ENCODE measurements at places on chromosomes 1 and 21. TPM values are rescaled to one million over a fixed set of nuclear protein-coding genes. Genes with fewer than 3 reads are reported as not detected.

Gene CD244
- total RNA-seq: 0.35 TPM

Gene PLA2G2A
- 0.36 TPM for total RNA-seq

Gene CD52
- 291 TPM for total RNA-seq

Gene SMIM1
- 0.53 TPM for total RNA-seq

Gene SLAMF9
- total RNA-seq: not detected

Gene OVAAL
- not detected for total RNA-seq

Gene CACNA1E
- total RNA-seq: 22.0 TPM

Gene LAMB3
- 0.31 TPM for total RNA-seq

Gene KCNJ15
- 0.46 TPM for total RNA-seq

Gene HENMT1
- total RNA-seq: 8.3 TPM

Gene ACTN2
- not detected for total RNA-seq

DNA sequence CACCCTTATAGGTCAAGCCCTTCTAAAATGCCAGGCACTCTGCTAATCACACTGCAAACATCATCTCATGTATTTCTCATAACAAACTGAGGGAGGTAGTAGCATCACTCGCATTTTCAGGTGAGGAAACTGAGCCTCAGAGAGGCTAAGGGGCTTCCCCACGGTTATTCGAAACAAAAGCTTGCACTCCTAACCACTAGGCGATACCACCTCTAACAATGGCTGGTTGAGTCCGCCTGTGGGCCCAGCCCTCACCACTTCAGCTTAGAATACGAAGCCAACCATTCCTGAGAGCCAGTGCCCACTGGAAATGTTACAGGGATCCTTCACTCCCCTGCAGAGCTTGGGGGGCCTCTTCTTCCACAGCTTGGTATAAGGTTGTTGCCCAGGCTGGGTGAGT is 65.3 kb upstream of the TENT5C start:
- no peaks in the 10 kb centered on the region for H3K27me3 ChIP-seq
- no peak for DNase-seq
- no peaks in the 10 kb centered on the region for H3K4me1 ChIP-seq
- H3K36me3 ChIP-seq: no peaks in the 10 kb centered on the region
- no peak overlapping the region for H3K27ac ChIP-seq

DNA sequence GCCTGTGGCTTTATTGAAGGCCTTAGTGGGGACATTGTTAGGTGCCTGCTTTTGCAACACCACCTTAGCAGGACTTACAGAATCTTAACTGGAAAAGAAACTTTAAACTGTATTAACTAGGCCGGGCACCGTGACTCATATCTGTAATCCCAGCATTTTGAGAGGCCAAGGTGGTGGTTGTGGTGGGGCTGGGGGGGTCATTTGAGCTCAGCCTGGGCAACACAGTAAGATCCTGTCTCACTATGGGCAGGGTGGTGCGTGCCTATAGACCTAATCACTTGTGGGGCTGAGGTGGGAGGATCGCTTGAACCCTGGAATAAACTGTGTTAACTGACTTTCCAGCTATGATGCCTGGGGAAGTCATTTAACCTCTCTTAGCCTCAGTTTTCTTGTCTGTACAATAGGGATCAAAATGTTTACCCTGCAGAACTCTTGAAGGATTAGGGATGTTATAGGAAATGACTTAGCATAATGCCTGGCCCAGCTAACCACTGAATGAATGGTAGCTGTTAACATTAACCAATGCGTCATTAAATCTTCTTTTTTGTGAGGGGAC is 39.5 kb downstream of the IER5 start:
- peak overlapping the region; percentile 63 for H3K4me3 ChIP-seq
- peaks cover 70% of the 10 kb centered on the region for H3K4me1 ChIP-seq
- no peak for DNase-seq
- no peaks in the 10 kb centered on the region for H3K36me3 ChIP-seq
- no peaks in the 10 kb centered on the region for H3K27me3 ChIP-seq
- peak overlapping the region; percentile 92 for H3K27ac ChIP-seq

DNA sequence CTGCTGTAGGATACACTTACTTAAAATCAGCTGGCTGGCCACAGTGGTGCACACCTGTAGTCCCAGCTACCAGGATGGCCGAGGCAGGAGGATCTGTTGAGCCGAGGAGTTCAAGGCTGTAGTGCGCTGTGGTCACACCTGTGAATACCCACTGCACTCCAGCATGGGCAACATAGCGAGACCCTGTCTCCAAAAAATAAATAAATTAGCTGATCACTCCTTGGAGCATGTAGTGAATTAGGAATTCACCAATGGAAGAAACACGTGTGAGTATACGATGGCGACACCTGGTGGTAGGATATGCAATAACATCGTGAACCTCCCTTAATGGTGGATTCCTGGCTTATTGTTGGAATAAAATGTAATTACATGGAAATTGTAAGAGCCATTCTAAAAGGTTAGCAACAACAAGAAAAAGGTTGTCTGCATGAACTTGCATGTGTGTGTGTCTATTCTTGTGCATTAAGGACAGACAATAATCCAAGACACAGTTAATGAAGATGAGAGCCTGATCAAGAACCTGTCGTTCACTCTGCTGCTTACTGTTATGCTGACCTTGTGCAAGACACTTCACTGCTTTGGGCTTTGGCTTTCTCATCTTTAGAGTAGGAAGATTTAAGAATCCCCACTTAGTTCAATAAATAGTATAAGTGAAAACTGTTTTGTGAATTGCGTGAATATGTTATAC is 38.6 kb upstream of the COX20 start:
- DNase-seq: no peak
- H3K4me1 ChIP-seq: no peaks in the 10 kb centered on the region
- H3K27me3 ChIP-seq: no peaks in the 10 kb centered on the region

- H3K4me1 ChIP-seq: no peaks in the 10 kb centered on the region
- H3K27ac ChIP-seq: no peak overlapping the region
- no peaks in the 10 kb centered on the region for H3K36me3 ChIP-seq
- DNase-seq: no peak
These were observed 605.3 kb upstream of the NR5A2 start for GRCh38 chr1:199422206-199422605.

- H3K36me3 ChIP-seq: no peaks in the 10 kb centered on the region
- no peak for DNase-seq
- no peaks in the 10 kb centered on the region for H3K4me1 ChIP-seq
- H3K4me3 ChIP-seq: no peak overlapping the region
- no peaks in the 10 kb centered on the region for H3K27me3 ChIP-seq
These were observed 50.2 kb upstream of the LRP8 start for GRCh38 chr1:53378061-53378460.

DNA sequence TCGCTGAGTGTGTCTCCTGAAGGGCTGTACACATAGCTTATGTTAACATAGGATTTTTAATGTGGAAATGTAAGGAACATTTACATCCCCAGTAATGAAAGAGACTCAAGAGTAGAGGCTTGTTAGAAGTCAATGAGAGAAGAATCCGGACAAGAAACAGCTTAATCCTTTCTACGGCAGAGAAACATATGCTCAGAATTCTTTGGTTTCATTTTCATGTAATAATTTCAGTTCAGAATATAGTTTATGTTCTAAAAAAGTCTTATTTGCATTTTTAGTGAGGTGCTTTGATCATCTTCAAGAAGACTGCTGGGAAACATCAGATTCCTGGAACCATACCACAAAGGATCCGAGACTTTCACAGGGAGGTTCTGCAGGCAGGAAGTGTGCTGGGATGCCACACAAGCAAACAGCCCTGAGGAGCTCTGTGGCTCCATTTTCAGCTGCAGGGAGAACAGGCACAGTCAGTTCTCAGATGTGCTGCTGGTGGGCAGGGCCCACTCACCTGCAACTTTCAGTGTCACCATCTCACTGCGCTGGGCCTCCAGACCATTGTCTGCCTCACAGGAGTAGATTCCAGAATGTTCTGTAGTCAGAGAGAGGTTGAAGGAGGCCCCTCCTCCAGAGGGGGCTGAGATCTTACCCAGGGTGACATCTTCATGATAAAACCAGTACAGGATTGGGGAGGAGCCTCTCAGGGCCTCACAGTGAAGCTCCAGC is 28.4 kb downstream of the FCRL5 start:
- H3K36me3 ChIP-seq: no peaks in the 10 kb centered on the region
- peak; percentile 40 for DNase-seq
- H3K27me3 ChIP-seq: no peaks in the 10 kb centered on the region
- H3K4me3 ChIP-seq: no peak overlapping the region
- peak overlapping the region; percentile 63 for H3K27ac ChIP-seq

DNA sequence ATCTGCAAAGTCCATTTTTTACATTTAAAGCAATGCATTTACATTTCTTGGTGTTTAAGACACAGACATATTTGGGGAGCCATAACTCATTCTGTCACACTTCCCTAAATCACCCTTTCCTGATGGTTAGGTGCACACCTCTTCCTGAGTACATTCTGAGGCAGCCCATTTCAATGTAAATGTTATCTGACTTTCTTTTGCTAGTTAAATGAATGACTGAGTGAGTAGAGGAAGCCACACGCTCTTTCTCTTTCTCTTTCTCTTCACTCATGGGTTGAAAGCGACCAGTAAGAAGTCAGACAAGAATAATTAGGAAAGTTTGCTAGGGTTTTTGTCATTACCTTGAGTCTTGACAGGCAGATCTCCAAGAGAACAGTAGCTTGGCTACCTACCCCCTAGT is 143.1 kb downstream of the S1PR1 start:
- peaks cover 5% of the 10 kb centered on the region for H3K36me3 ChIP-seq
- no peaks in the 10 kb centered on the region for H3K27me3 ChIP-seq
- H3K4me3 ChIP-seq: 0 out of 2 replicates have a peak overlapping the region, but pooled peaks have one; percentile 16

DNA sequence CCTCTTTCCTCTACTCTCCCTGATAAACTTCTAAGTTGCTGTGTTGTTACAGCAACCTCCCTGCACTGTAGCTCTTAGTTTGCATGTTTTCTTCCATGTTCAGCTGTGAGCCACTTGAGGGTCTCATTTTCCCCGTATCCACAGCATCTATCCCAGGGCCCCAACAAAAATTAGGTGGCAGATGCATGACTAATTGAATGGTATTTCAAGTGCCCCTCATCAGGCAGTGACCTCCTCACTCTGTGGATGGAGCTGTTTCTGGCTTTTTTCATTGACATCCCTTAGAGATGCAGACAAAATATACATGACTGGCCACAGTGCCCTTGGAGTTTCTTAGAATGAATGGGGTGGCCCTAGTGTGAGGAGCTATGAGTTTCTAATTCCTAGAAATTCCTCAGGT is 3.4 kb downstream of the CASQ2 start:
- DNase-seq: no peak
- H3K27ac ChIP-seq: no peak overlapping the region
- H3K4me3 ChIP-seq: no peak overlapping the region
- H3K36me3 ChIP-seq: no peaks in the 10 kb centered on the region

DNA sequence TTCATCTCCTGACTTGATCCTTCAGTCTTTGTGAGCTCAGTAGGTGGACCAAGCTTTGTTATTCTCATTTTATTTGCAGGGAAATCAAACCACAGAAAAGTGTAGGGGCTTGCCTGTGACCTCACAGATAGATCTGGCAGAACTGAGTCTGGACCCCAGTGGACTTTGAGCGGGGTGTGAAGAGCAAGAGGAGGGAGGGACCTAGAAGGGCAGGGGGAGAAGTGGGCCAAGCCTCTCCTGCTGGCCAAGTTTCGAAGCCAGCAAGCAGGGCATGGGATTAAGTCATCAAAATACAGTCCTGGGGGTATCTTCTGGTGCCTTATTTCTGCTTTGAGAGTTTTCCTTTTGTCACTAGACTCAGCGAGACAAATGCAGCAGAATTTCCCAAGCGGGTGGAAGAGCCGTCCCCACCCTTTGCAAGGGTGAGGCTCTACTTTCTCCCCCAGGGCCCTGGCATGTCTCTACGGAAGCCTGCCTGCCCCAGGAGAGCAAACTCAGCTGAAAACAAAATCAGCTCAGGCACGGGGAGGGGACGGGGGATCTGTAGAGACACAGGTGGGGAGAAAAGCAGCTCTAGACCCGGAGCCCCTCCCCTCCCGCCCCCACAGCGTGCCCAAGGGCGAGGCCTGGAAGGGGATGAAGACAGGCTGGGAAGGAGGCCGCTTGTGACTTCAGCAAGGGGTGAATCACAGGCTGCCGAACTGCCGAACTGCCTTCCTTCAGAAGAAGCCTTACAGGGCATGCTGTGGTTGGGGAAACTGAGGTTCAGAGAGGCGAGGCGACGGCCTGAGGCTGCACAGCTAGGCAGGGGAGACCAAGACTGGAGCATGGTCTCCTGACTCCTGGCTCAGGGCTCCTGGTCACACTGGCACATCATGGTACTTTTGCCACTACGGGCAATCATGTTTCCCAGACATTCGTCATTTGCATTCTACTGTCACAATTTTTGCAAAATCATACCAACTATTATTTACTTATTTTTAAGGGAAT is 19.2 kb downstream of the PKP1 start:
- no peaks in the 10 kb centered on the region for H3K36me3 ChIP-seq
- H3K27ac ChIP-seq: no peak overlapping the region
- peaks cover 21% of the 10 kb centered on the region for H3K27me3 ChIP-seq
- H3K4me1 ChIP-seq: no peaks in the 10 kb centered on the region

GRCh38 chr1:47843781-47844557 is 153.2 kb downstream of the TRABD2B start:
- no peaks in the 10 kb centered on the region for H3K36me3 ChIP-seq
- no peak overlapping the region for H3K4me3 ChIP-seq
- H3K27ac ChIP-seq: no peak overlapping the region

- H3K27ac ChIP-seq: no peak overlapping the region
- no peak overlapping the region for H3K4me3 ChIP-seq
- H3K27me3 ChIP-seq: no peaks in the 10 kb centered on the region
- peaks cover 2% of the 10 kb centered on the region for H3K36me3 ChIP-seq
- peaks cover 14% of the 10 kb centered on the region for H3K4me1 ChIP-seq
- no peak for DNase-seq
These were observed 55.7 kb downstream of the LRRC8C start for GRCh38 chr1:89688607-89689006.

GRCh38 chr1:214044438-214045214 is 56.9 kb downstream of the PROX1 start:
- no peak for DNase-seq
- H3K4me1 ChIP-seq: no peaks in the 10 kb centered on the region
- H3K27ac ChIP-seq: no peak overlapping the region
- no peaks in the 10 kb centered on the region for H3K27me3 ChIP-seq
- H3K36me3 ChIP-seq: no peaks in the 10 kb centered on the region

- H3K36me3 ChIP-seq: no peaks in the 10 kb centered on the region
- no peak overlapping the region for H3K4me3 ChIP-seq
- no peaks in the 10 kb centered on the region for H3K27me3 ChIP-seq
- no peak overlapping the region for H3K27ac ChIP-seq
- H3K4me1 ChIP-seq: peaks cover 6% of the 10 kb centered on the region
- no peak for DNase-seq
These were observed 42.1 kb downstream of the POU2F1 start for GRCh38 chr1:167262836-167263235.

GRCh38 chr1:145730900-145731299 is 11.6 kb downstream of the CD160 start:
- no peaks in the 10 kb centered on the region for H3K36me3 ChIP-seq
- no peak for DNase-seq
- no peak overlapping the region for H3K27ac ChIP-seq
- H3K4me1 ChIP-seq: no peaks in the 10 kb centered on the region

DNA sequence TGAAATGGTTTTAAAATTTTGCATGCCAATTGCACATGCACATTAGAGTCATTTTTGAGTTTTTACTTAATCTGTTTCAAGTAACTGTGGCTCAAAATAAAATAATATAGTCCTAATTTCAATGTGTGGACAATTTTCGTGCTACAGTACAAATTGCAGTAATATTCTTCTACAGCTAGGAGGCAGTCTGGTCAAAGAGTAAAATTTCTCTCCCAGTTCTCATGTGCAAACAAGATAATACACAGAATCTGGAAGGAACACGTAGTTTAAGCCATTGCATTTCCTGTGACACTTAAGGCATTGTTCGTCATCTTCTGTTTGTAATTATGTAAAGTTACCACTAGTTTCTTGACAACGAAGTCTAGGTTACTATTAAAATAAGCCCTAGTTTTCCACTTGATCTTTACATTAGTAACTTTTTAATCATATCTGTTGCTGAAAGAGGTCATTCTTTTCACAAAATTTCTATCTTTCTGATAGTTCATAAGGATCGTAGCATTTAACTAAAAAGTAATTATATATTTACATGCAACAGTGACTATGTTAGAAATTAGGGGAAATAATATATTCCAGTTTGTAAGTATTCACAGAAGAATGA is 28.9 kb downstream of the ODR4 start:
- no peaks in the 10 kb centered on the region for H3K36me3 ChIP-seq
- no peak for DNase-seq
- H3K4me3 ChIP-seq: no peak overlapping the region

Measured in GM12878 (cell line).